ENCODE measurements at places on chromosomes 5 and 9.
A peak's percentile ranks its signal among the peaks of the same experiment; 100 is the strongest.

GRCh38 chr5:143396353-143396940 is 7.0 kb downstream of the NR3C1 start:
- no peak for DNase-seq

DNA sequence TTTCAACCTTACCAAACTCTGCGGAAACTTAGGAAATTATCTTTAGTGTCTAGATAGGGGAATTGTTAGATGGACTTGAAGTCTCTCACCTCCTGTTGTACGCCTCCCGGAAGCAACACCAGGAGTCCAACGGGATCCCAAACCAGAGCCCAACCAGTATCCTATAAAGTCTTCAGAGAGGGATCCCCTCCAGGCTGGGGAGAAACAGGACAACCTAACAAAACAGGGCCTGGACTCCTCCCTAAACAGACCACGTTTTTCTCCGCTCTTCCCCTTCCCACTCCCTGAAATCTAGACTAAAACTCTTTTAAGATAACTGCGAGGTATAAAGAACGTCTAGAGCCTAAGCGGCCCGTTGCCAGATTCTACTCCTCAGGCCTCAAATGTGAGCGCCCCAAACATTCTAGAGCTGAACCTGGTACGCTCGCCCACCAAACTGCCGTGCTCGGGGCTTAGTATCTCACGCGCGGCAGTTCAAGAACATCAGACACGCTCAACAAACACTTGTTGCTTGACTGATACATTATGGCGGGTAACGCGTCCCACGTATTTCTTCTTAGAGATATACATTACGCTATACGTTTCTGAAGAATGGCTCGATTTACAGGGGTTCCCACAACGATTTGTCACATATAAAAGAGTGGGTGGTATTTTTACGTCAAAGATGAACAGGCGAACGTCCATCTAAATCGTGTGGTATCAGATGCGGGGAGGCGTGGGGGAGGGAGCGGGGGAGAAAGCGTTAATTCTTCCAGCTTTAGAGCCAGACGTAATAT is 663 bp upstream of the SMIM27 start:
- DNase-seq: peak; percentile 13

GRCh38 chr9:136619742-136620440 is 42.8 kb upstream of the EGFL7 start:
- DNase-seq: no peak

- no peak for DNase-seq
These were observed 216.3 kb downstream of the ESM1 start for GRCh38 chr5:54769072-54769471.

- no peak for DNase-seq
These were observed 604.8 kb upstream of the BRINP1 start for GRCh38 chr9:119974026-119974425.

DNA sequence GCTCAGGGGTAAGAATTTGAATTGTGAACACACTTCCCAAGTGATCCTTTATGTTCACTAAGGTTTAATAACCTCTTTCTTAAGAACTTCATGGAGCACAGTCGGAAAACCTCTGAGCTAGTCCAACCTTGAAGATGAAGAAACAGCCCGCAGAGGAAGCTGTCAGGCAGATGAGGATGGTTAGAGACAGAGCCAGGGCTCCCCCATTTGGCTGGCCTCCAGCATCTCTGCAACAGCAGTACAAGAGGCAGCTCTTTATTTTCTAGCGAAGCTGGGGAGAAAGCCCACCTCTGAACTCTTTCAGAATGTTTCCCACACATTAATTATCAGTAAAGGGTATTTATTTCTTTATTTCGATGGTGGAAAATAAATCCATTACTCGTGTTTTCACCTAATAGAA is 350.8 kb downstream of the DMRT2 start:
- DNase-seq: no peak

- DNase-seq: no peak
These were observed 13.6 kb upstream of the VDAC1 start for GRCh38 chr5:134018154-134018985.

DNA sequence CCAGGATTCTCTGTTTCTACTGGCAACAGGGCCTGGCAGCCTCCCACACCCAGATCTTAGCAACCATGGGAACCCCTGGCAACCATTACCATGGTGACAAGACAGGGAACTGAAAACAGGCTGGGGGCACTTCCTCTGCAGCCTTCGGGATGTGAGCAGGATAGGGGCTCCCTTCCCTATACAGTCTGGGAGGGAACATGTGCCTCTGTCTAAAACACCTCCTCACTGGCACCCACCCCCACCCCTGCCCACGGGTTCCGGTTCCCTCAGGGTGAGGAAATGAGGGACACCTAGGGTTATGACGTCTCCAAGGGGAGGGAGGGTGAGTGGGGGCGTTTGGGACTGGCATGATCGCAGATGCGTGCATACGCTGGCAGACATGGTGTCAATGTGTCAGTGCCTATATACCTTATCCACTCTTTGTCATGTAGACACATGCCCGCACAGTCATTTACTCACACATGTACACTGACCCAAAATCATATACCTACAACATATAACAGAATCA is 3.0 kb upstream of the DNAJB5 start:
- DNase-seq: no peak

GRCh38 chr9:112380102-112380824 is at the start of gene HSDL2:
HSDL2 (plus strand) TSS chr9:112380108; CDS start chr9:112380164, 56 bp downstream.
- peak; percentile 13 for DNase-seq

DNA sequence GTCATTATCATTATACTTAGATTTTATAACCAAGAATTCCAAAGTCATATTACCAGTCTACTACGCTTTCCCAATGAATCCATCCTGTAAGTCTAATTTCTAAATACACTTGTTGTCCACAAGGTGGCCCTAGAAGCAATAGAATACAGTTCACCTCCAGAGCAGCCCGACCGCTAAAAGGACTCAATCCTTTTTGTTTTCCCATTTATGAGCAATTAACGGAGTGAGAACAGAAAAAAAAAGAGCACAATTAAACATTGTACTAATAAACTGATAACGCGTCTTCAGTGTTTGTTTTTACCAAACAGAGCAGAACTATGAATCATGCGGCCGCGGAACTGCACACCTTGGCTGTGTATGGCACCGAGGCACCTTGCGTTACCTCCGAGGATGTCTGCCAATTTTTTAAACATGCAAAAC is 160.7 kb upstream of the DAPK1 start:
- DNase-seq: peak; percentile 44

- DNase-seq: no peak
These were observed 145.8 kb upstream of the PAPPA start for GRCh38 chr9:116007824-116008223.

GRCh38 chr5:91076138-91076537 is 307.0 kb downstream of the ARRDC3 start:
- DNase-seq: no peak

GRCh38 chr5:53333160-53333559 is 147.3 kb upstream of the FST start:
- DNase-seq: no peak

GRCh38 chr9:419571-420171 is 205.0 kb downstream of the DOCK8 start:
- no peak for DNase-seq

DNA sequence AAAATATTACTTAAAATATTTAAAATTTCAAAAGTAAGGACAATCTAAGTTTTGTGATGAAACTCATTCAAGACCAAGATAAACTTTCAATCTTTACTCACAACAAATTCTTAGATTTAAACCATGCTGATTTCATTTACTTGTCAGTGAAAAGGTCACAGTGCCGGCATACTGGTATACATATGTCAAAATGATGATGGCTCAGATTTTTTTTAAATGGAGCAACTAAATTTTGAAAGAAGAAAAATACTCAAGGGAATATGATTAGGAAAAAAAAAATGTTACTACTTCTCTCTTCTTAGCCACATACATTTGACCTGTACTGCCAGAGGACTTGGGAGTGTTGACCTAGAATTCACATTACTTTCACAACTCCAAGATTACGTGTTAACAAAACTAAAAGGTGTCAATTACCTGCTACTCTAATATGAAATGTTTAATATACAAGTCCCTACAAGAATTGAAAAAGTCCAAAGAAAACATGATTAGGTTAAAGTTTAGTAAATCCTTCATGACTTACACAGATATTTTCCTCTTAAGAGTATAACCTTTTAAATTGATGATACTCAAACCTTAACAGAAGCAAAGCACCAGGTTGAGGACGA is 4.6 kb downstream of the EFNA5 start:
- no peak for DNase-seq

GRCh38 chr9:93222890-93223259 is 38.9 kb downstream of the WNK2 start:
- no peak for DNase-seq

DNA sequence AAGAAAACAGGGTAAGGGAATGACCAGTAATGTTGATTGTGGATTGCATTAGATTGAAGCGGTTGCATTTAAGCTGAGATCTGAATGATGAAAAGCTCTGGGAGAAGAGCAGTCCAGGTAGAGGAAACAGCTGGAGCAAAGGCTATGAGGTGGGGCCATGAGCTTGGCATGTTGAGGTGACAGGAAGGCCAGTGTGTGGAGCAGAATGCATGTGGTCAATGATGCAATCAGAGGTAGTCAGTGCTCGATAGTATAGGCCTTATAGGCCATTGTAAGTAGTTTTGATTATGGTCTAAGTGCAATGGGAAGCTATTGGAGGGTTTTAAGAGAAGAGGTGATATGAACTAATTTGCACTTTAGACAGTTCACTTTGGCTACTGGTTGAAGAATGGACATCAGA is 270.4 kb downstream of the ARHGAP26 start:
- no peak for DNase-seq

- no peak for DNase-seq
These were observed 355.4 kb upstream of the PDE4D start for GRCh38 chr5:60248901-60249300.
